Gastroesophageal sphincter (tissue), 4 donors: ENCODE measurements at places on chromosomes 12 and 14.
A peak's percentile ranks its signal among the peaks of the same experiment; 100 is the strongest.

DNA sequence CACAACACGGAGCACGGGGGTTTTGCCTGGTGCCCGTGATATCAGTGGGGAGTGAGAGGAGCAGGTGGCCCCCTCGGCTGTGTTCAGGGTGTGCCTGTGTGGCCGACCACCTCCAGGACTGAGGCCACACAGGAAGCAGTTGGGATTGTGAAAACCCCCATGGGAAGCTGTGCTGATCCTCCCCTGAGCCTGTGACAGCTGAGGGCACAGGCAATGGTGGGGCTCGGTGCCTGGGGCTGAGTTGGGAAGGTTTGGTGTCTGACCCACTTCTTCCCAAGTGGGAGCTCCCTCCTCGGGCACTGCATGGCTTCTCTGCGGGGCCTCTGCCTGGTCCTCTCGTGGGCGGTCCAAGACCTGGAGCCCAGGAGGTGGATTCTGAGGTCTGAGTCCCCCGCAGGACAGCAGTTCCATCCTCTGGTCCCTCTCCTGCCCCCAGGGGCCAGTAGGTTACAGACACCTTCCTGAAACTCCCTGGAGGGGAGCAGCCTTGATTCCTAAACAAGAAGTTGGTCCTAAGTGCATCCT lies 17.9 kb downstream of the PACS2 start:
- no peak for ATAC-seq

DNA sequence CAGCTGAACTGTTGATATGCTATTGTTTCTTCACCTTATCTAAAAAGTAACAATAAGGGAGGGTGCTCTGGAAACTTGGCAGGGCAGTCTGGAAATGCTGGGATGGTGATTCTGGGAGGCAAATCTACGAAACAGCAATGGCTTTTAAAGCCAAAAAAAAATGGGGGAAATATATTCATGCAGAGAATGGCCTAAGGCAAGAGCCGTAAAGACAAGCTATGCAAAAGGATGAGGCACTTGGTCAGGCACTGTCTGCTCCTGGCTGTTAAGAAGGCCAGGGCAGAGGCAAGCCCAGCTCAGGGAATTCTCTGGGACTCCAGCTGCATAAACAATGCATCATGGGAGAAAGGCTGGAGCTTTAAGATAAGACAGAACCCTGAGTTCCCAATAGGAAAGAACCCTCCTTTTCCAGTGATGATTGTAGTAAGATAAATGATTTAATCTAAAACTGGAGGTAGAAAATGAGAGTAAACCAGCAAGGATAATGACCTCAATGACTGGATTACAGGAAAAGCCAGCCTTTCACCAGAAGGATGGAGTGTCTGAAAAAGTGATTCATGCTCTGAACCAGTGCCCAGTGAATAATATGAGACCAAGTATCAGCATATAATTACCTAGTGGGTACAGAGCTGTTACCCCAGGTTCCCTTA lies 46.0 kb downstream of the ITPR2 start:
- peak; percentile 43 for ATAC-seq

- ATAC-seq: no peak
Observed at GRCh38 chr12:71840231-71840847, 780 bp downstream of the TBC1D15 start.

- ATAC-seq: no peak
Observed at GRCh38 chr14:90193925-90194324, 62.4 kb upstream of the PSMC1 start.

GRCh38 chr14:64875350-64875749 lies 4.4 kb downstream of the SPTB start:
- ATAC-seq: no peak

DNA sequence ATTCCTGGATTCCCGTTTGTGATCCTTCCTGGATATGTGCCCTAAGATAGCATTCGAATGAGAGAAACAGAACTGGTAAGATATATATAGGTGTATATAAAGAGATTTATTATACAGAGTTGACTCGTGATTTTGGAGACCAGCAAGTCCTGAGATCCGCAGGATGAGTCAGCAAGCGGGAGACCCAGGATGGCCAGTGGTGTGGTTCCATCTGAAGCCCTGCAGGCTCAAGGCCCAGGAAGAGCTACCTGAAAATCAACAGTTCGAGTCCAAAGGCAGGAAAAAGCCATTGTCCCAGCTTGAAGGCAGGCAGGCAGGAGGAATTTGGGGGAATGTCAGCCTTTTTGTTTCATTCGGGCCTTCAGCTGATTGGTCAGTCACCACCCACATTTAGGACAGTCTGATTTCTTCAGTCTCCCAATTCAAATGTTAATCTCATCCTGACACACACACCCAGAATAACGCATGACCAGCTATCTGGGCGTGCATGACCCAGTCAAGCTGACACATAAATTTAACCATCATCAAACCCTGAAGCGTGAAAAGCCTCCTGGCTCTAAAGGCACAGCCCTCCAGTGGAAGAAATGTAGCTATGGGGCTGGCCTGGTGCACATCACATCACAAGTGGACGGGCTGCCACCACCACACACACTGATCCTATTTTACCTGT lies 44.3 kb downstream of the TUNAR start:
- no peak for ATAC-seq

- no peak for ATAC-seq
Observed at GRCh38 chr12:56307221-56307965, 7.3 kb upstream of the CS start.

DNA sequence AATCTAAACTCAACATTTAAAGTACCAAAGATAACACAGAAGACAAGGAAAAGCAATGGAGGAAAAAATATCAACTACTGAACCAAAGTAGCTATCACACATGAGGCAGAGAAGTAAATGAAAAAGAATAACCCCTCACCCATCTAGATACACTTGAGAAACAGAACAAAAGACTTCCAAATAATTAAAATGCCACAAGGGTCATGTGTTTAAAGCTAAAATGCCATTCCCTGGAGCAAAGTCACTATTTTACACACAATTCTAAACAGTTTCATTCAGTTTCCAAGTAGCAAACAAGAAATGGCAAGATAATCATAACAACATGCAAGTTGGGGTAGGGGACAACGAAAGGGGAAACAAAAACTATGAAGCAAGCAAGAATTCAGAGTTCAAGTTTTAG lies 12.0 kb downstream of the OSBPL8 start:
- ATAC-seq: no peak

DNA sequence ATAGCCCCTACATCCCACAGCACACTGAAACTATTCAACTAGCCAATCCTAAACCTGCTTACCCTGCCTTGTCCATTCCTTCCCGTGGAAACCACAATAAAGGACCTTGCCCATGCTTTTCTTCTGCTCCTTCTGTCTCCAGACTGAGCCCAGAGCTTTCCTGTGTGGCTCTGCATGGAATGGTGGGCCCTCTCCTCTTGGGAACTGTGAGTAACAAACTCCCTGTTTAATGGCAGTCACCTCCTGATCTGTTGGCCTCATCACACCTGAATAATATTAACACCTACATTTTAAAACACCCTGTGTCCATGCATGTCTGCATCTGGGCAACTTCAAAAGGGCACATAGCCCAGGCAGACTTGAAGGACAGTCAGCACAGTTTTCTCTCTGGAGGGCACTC lies 12.4 kb downstream of the LGR5 start:
- ATAC-seq: no peak

GRCh38 chr14:96252999-96253539 lies 2.9 kb upstream of the BDKRB1 start:
- ATAC-seq: peak; percentile 81

GRCh38 chr12:109950625-109951024 lies 45.5 kb downstream of the GIT2 start:
- no peak for ATAC-seq

DNA sequence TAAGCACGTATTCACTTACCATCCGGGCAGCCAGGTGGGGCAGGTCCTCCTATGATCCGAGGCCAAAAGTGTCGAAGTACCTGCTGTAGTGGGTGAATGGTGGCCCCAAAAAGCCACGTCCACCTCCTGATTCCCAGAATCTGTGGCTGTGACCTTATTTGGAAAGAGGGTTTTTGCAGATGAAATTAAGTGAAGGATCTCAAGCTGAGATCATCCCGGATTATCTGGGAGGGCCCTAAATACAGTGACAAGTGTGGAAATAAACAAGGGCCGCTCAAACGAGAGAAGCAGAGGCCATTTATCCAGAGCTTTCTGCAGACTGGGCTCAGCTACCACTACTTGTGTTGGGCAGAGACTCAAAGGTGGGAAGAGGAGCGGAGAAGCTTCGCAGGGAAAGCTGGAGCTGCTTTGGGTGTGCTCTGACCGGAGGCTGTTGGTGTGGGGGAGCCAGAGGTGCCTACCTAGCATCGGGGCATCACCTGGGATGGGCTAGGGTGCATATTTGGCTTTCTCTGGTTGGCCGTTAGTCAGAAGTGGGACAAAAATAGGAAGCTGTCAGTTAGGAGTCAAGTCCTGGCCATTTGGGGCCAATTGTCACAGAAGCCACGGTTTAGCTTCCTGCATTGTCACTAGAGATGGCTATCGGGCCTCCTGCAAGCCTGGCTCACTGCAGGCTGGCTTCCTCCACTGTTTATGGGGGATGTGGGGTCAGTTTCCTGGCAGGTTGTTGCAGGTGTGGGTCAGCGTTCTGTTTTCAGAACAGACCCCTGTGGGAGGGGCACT lies 27.8 kb upstream of the DLK1 start:
- no peak for ATAC-seq

DNA sequence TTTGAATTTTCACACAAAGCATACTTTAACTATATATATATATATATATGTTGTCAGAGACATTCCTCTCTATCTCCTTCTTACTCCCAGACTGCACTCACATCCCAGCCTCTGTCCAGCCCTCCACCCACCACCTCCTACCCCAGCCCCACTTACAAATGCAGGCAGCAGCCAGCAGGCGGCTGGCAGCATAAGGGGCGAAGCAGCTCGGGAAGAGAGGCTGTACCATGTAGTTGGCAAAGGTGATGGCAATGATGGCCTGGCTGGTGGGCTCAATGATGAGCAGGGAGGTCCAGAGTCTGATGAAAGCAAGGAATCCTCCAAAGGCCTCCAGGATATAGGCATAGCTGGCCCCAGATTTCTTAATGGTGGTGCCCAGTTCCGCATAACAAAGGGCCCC lies 2.5 kb downstream of the SLC7A7 start:
- ATAC-seq: no peak

- ATAC-seq: no peak
Observed at GRCh38 chr12:70048521-70049250, 194.5 kb upstream of the CNOT2 start.

DNA sequence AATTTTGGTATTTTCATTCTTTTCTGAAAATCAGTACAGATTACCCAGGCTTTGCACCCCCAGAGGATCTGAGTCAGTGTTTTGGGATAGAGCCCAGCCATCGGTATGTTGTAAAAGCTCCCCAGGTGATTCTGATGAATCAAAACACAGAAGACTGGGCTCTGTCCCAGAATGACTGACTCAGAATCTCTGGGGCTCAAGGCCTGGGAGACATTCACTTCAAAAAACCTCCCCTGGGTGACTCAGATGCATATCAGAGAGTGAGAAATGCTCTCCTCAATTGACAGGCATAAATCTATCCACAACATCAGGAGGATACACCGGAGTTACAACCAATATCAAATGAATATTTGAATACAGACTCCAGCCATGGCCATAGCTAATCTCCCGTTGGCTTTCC lies 32.6 kb downstream of the SLC35F4 start:
- ATAC-seq: peak; percentile 72

DNA sequence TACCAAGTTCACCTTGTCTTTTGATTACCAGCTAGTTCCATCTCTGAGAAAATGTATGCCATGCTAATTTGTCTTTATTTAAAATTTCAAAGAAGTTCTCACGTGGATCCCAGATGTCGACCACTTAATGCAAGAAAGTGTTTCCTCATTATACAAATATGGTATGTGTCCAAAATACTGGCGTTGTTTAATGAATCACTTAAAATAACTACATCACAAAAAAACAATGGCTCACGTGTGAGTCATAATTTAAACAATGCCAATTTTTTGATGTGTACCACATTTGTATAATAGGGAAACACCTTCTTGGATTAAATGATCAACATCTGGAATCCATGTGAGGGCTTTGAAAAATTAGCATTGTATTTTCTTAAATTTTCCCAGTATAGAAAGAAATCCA lies 40.8 kb downstream of the DBX2 start:
- no peak for ATAC-seq

- no peak for ATAC-seq
Observed at GRCh38 chr12:32586390-32586789, 92.7 kb upstream of the DNM1L start.

GRCh38 chr12:100199347-100200149 lies 1.1 kb upstream of the ACTR6 start:
- peak; percentile 84 for ATAC-seq

- ATAC-seq: no peak
Observed at GRCh38 chr12:639566-639965, 23.7 kb downstream of the NINJ2 start.

DNA sequence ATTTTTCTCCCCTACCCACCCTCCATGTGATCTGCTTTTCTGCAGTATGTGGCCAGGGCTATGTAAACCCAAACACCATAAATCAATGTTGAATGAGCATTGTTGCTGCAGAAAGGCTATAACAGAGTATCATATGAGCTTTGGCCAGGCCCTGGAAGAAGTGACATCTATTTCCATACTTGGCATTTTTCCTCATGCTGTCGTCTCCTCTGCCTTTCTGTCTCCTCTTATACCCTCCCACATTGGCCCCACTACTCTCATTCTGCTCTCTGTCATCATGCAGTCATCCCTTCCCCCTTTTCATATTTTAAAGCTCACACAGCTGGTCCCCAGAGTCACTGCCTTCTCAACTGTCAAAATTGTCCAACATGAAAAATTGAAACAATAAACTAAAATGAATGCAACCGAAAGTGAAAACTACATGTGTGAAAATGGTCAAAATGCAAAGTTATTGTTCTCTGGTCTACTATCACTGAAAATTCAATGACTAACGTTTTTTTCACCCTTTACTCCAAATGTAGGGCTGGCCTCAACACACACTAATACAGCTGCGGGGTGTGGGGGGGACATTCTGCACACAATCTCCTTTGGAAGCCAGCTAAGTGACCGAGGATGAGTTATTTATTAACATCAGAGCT lies 290.7 kb upstream of the TMPO start:
- ATAC-seq: no peak

DNA sequence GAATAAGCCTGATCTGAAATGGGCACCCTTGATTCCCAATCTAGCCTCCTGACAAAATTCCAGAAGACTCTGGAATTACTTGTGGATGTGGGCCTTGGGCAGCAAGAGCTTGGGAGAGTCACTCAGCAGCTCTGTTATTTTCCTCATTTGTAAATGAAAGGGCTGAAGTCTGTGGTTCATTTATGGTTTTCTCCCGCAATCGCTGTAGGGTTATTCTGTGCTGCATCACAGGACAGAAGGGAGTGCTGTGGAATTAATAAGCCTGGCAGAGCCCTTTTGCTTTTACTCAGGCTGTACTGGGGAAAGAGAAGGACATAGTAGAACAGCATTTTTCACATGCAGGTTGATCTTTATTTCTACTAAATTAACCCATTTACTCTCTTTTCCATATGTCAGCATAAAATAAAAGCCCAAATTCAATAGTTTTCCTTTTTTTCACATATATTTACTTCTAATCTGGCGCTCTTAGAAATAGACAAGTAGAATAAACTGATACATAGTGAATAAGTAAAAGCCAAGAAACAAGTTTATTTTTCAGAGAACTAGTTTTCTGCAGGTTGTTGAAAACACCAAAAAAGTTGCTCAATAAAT lies 49.2 kb downstream of the DUSP16 start:
- no peak for ATAC-seq

- no peak for ATAC-seq
Observed at GRCh38 chr12:19461999-19462398, 22.7 kb downstream of the AEBP2 start.

- peak; percentile 61 for ATAC-seq
Observed at GRCh38 chr12:56206452-56207166, 15.1 kb downstream of the RNF41 start.

GRCh38 chr12:94204499-94205247 lies 56.3 kb downstream of the PLXNC1 start:
- no peak for ATAC-seq
